ENCODE measurements at places on chromosomes 5 and 9.
A peak's percentile ranks its signal among the peaks of the same experiment; 100 is the strongest.

GRCh38 chr5:159331093-159331973 lies 1.0 kb upstream of the IL12B start:
- peak; percentile 51 for DNase-seq

DNA sequence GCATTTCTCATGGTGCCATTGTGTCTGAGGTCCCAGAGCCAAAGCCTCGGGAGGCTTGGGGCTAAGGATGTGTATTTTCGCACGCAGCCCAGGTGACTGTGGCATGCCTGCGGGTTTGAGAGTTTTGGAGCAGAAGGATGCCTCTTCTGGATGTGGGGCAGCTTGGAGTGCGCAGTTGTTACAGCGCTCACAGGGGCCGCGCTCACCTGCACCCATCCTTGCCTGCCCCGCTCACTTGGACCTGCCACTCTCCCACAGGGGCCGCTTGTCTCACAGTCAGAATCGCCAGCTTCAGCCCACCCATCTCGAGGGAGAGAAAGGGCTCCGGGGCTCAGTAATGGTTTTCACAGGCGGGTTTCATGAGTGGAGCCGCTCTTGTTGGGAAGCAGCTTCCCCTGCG lies 132.9 kb downstream of the MVB12B start:
- DNase-seq = no peak

DNA sequence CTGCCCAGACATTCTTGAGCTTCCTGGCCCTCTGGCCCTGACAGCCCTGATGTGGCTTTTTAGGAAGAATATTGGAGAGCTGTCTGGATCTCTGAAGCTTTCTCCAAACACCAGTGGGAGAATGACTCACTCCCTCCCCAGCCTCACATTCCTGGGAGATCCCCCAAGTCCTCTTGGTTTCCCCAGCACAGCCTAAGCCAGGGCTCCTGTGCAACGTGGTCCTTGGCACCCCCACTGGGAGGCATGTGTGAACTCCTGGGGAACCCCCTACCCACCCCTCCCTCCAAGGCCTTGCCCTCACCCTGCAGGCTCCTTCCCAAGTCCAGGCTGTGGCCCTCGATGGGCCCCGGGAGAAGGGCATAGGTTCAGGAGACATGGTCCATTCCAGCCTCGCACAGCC lies 12.7 kb downstream of the GLIPR2 start:
- peak; percentile 71 for DNase-seq

GRCh38 chr9:115739096-115739875 lies 414.3 kb upstream of the PAPPA start:
- DNase-seq = no peak

DNA sequence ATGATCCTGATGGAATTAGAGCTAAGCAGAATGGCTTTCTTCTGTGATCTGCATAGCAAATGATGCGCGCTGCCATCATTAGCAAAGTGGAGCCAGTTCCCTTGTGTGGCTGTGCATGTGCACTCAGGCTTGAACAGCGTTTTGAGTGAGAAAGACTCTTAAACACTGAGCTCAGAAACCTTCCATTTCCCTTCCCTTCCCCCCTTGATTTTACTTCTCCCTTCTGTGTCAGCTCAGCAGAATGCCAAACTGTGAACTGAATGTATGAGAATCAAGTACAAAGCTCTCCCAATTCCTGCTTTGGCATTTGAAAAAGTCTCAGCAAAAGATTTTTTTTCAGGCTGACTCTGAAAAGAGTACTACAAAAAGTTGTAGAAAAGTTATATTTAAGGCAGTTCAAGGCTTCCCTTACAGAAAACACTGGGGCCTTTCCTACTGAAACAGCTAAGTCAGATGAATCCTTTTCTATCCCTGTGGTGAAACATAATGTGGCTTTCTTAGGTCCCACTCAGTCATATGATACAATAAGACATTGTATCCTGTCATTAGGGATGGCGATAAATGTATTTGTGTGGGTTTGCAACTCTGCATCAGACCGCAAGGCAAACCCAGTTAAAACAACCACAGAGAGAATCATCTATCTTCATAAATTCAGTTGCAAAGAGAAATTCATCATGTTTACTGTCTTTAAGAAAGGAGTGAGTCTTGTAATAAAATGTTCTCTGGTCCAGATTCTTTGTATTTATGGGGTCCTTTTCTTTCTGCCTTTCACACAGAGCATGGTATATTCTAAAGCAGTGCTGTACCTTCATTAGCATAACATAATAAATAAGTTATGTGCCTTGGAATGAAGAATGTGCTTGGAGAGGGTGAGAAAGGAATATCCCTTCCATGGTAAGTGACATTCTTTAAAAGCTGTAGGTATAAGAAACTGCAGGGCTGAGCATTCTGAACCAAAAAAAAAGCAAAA lies 222.6 kb downstream of the CAAP1 start:
- DNase-seq = no peak

Data from C1 segment of cervical spinal cord (tissue), 14 donors.